NCI-H1436 (cell line): ENCODE measurements at places on chromosomes 12 and 14.

GRCh38 chr14:104401785-104402184, 177.8 kb upstream of the C14orf180 start:
- DNase-seq = no peak

GRCh38 chr12:20472102-20472782, 103.9 kb downstream of the PDE3A start:
- no peak for DNase-seq

DNA sequence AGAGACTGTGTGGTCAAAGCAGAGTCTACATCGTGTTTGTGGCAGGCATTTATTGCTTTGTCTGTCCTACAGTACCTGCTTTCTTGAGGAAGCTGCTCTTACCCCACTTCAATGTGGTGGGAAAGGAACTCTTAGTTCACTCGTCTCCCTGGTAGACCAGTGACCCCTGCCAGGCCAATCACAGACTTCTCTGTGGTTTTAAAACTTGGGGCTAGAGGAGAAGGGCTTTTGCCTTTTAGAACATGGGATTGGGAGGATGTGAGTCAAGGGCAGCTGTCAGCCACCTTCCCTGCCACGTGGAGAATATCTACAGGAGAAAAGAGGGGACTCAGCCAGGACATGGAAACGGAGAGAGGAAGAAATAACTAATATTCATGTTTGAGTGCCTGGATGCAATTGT, 36.8 kb upstream of the TMED10 start:
- DNase-seq = no peak

- peak; percentile 42 for DNase-seq
Measured at GRCh38 chr12:49776413-49776812, 35.1 kb downstream of the TMBIM6 start.

GRCh38 chr14:95833429-95833828, 43.2 kb upstream of the TUNAR start:
- DNase-seq = no peak

DNA sequence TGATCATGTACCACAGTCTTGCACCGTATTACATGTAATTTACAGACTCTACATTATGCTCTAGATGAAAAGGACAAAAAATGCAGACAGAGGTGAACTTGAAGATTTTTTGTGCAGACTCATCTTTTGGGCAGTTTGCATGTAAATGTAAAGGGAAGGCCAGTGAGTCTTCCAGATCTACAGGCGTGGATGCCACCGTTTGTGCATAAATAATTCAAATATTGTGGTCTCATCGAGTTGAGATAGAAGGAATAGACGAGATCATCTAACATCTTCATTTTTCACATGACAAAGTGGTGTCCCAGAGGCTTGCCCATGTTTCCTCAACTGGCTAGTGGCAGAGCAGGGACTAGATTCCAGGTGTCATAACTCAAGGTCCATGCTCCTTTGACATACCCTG, 125.2 kb downstream of the ALX1 start:
- no peak for DNase-seq
